ENCODE measurements at places on chromosomes 16 and 17.

GRCh38 chr17:30922235-30923030, 688 bp downstream of the ADAP2 start:
- peak; percentile 40 for DNase-seq

DNA sequence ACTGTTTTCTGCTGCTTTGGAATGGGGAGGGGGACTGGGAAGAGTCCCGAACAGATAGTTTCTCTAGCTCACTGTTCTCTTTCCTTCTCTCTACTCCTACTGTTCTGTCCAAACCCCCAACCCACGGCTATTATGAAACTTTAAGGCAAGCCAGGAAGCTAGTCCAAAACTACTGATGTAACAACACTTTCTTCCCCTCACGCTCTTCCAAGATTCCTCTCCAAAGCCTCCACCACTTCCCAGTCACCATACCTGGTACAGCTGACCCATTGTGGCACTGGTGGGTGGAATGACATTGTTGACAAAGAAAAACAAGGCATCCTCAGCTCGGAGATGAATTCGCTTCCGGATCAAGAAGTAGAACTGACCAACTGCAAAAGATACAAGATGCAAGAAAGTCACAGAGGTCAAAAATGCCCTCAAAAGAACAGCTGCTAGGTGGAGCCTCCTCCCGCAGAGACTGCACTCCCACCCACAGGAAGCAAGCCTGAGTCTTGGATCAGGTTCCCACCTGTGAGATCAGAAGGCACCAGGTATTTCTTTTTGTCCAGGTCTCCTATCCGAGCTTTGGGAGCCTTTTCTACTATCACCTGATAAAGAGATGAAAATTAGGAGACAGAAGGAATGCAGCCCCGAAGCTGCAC, 1.0 kb downstream of the GABARAP start:
- no peak for DNase-seq

DNA sequence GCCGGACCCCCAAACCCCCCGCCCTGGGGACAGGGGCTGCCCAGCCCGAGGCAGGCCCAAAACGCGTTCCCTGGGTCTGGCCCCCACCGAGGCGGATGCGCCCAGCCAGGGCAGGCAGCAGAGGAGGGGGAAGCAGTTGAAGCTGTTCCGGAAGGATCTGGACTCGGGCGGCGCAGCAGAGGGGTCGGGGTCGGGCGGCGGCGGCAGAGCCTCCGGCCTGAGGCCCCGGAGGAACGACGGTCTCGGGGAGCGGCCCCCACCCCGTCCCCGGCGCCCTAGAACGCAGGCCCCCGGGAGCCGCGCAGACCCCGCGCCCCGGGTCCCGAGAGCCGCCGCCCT, 22.9 kb upstream of the ZFPM1 start:
- peak; percentile 52 for DNase-seq

DNA sequence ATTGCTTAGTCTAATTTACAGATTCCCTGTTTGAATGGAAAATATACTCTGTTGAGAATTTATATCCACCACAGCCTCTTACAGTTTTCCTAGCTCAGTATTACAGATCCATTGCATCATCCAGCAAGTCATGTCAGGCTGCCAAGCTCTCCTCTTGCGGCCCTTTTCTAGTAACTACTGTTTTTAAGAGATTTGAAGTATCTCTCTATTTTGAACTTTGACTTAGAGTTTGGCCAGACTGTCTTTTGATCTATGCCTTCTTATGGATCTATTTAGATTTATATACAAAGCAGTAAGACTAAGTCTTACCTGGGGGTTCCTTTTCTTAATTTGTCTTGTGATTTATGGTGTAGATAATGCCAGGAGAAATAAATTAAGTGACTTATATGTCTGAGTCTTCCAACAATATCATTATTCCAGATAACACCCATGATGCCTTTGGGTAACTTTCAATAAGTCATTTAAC, 53.1 kb upstream of the ABCC11 start:
- DNase-seq, result no peak

- DNase-seq, result peak; percentile 73
These were observed 8.4 kb upstream of the TRPV2 start for GRCh38 chr17:16406742-16407674.

- no peak for DNase-seq
These were observed 26.0 kb downstream of the PLD6 start for GRCh38 chr17:17180141-17180603.

GRCh38 chr17:55883149-55883548, 132.3 kb downstream of the PCTP start:
- DNase-seq, result no peak

DNA sequence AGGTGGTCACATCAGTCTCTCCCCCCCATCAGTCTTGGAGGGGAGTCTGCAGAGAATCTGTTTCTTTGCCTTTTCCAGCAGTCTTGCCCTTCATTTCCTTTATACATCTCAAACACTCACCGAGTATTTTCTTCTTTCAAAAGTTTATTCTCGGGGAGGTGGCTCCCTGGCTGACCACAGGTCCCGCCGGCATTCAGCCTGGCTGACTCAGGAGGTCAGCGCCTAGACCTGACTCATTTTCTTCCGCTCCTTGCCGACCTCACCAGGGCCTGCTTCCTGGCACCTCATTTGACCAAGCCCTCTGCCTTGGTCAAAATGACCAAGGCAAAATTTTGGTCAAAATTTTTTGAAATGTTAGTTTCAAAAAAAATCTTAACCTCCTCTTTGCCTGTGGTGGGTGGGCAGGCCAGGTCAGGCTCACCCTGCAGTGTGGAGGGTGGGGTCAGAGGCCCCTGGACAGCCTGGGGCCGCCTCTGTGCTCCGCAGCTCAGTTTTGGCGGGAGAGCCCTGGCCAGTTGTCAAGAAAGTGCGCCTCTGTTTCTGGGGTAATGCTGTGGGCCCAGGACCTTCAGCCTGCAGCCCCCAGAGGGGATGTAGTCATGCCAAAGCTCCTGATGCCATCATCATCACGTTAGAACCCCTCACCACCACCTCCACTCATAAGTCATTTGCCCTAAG, 165.6 kb downstream of the SPECC1 start:
- DNase-seq, result no peak

DNA sequence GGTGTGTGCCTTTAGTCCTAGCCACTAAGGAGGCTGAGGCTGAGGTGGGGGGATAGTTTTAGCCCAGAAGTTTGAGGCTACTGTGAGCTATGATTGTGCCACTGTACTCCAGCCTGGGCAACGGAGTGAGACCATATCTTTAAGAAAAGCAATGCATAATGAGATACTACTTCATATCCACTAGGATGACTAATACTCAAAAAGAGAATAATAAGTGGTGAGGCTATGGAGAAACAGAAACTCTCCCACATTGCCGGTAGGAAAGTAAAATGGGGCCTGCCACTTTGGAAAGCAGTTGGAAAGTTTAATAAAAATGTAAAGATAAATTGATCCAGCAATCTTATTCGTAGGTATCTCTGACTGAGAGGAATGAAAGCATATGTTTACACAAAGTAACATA, 4.6 kb upstream of the NPIPB2 start:
- DNase-seq, result no peak

DNA sequence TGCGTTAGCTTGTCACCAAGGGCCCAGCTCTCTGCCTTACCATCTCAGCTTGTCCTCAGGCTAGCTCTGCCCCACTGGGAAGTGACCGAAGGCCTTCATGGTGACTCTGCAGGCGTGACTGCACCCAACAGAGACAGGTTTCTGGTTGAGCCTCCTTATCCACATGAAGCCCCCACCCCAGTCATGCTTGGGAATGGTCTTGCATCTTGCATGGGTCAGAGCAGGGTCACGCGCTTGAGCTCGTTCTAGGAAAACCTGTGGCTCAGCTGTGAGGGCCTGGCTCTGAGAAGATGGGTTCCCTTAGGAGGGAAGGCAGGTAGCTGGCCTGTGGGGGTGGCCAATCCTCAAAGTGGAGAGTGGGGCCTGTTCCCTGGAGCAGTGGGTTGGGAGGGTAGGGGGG, 122.8 kb downstream of the BANP start:
- no peak for DNase-seq

GRCh38 chr16:81445143-81445961, 744 bp downstream of the CMIP start:
- peak; percentile 70 for DNase-seq

GRCh38 chr17:73462823-73463222, 151.0 kb upstream of the CDC42EP4 start:
- no peak for DNase-seq

DNA sequence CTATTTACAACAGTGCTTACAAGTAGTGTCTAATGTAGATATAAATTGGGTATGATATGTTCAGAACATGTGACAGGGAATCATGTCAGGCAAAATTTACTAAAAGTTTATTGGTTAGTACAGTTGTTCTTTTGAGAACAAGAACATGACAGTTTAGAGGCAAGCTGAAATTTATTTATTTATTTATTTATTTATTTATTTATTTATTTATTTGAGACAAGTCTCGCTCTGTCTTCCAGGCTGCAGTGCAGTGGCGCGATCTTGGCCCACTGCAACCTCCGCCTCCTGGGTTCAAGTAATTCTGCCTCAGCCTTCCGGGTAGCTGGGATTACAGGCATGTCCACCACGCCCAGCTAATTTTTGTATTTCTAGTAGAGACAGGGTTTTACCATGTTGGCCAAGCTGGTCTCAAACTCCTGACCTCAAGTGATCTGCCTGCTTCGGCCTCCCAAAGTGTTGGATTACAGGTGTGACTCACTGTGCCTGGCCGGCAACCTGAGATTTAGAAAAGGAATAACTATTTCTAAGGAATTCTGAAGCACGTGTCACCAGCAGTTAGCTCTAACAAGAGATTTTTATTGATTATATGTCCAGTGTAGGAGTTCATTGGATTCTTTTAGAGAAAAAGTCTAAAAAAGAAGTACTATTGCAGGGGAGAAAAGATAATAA, 24.9 kb downstream of the MRTFB start:
- DNase-seq, result no peak
